ENCODE measurements at places on chromosomes 3 and 15.

DNA sequence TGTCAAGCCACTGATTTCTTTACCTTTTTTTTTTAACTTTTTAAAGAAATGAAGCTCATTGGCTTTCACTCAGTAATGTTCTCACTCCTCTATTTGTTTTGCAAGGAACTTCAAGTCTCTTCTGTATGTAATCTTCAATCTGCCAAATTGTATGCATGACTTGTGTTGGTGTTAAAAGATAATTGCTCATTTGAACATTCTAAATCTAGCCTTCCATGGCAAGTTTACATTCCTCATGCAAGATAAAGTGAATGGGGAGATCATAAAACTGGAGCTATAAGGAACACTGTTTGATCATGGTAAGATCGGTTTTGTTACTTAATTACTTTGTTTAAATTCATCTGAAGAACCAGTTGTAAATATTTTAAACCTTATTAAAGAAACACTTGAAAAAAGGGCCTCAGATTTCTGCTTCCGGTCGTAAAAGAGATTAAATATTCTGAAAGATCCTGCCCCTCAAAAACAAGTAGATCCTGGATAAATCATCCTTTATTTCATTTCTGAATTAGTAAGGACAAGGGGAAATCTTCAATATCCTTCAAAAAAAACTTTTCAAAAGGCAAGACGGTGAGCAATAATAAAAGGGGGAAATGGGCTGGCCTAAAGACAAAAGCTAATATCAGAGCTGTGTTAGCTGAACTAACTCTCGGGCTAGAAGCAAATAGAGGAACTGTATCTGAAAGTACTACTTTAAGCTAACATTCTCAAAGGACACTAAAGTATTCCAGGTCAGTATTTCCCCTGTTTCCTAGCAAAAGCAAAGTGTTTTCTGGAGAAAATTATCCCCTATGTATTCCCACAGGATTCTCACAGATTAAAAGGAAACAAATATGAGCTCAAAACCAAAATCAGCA is 107.0 kb upstream of the ATP11B start:
- DNase-seq = no peak

GRCh38 chr15:45417303-45417950 is 39.1 kb upstream of the GATM start:
- no peak for DNase-seq

DNA sequence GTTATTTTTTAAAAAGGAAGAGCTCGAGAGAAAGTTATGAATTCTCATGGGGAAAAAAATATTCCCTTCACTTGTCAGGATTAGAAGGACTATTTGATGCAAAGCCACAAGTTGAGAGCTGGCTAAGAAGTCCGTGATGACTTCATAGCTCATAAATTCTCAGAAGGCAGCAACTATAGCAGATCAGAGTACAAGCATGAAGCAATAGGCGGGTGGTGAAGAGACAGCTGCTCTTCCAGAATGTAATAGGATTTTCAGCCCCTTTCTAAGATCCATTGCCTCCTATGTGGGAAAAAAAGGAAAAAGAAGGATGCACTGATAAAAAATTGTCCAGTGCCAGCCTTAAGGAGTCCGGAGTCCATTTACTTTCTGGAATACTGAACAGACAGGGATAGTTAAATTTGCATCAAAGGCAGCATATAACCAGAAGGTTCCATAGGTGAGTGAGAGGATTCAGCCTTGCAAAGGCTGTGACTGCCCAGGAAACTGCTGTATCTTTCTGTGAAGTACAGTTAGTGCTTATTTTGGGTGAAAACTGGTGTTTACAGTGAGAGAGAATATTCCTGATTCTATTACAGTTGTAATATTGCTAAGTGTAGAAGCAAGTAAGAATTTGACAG is 929.5 kb upstream of the ALCAM start:
- no peak for DNase-seq

- no peak for DNase-seq
These were observed 2.6 kb downstream of the LIPC start for GRCh38 chr15:58434334-58434875.

DNA sequence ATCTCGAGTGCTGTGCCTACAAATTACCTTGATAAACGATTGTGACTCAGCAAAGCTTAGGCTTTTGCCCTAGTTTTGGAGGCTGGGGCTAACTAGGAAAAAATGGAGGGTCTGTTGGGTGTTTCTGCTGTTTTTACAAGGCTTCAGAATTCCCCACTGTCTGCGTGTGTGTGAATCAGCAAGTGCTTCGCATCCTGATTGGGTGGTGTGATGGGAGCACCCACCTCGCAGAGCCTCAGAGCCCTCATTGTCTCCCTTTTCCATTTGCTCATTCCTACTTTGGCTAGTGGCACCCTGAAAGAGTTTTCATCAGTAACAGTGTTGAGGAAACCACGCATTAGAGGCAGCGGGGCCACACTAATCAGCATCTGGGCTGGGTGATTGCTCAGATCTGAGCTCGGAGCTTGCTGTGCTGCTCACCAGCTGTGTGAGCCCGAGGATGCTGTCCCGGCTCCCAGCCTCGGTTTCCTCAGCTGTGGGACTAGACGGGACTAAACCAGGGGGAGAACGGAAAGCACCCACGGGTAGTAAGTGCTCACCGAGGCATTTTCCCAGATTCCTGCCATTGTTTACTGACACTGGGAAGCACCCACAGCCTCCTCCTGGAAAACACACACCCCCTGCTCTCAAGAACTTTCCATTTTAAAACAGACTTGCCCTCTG is 40.6 kb downstream of the GOLGA8S start:
- DNase-seq = no peak

GRCh38 chr3:114896978-114897377 is 250.1 kb downstream of the ZBTB20 start:
- no peak for DNase-seq

- no peak for DNase-seq
These were observed 321.4 kb upstream of the GBE1 start for GRCh38 chr3:82082796-82083195.

DNA sequence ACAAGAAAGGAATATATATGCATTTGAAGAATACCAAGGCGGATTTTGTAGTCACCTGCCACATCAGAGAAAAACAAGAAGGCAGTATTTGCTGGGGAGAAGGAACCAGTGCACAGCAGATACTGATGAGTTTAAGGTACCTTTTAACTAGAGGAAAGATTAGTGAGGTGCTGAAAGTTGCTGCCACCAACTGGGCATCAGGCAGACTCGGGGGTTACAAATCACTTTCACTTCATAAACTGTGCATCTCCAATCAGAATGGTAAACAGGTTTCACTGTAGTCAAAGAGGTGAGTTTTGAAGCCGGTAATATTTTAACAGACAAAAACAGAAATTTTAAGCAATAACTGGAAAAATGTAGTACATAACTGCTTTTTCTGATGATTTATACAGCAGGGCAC is 4.1 kb downstream of the FBN1 start:
- no peak for DNase-seq

GRCh38 chr15:51077221-51078153 is 17.2 kb downstream of the TNFAIP8L3 start:
- peak; percentile 13 for DNase-seq

DNA sequence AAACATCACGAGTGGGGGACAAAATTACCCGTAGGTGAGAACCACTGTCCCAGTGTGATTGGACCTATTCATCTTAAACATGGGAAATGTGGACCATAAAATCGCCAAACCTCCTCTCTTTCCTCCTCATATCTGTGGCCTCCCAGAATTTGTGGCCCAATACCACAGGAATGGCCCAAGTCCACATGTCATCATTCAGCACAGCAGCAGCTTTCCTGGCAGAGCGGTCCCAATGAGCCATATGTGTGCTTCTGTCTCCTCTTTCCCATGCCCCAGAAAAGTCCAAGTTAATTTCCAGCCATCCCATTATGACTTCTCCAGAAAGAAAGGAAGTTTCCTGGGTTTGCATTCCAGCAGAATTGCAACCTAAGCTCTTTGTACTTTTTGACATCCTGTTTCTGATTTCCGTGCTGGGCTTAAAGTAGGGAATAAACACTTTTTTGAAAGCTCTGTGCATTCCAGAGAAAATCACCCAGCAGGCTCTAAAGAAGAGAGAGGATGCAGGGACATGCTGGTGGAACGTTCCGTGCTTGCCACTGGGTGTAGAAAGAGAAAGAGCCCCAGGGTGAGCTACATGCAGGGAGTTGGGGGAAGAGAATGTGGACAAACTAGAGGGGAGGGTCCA is 259.4 kb upstream of the PROK2 start:
- DNase-seq = no peak

DNA sequence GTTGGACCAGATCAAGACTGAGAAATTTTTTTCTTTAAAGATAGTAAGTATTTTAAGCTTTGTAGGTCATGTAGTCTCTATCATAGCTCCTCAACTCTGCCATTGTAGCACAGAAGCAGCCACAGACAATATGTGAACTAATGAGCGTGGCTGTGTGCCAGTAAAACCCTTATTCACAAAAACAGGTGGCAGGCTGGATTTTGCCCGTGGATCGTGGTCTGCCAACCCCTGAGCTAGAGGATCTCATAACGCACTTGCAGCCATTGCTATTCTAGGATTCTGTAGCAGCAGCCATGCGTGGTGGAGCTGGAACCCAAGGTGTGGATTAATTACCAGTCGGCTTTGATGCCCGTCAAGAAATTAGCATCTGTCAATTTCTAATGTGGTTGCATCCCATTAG is 68.7 kb upstream of the PLXNA1 start:
- no peak for DNase-seq

DNA sequence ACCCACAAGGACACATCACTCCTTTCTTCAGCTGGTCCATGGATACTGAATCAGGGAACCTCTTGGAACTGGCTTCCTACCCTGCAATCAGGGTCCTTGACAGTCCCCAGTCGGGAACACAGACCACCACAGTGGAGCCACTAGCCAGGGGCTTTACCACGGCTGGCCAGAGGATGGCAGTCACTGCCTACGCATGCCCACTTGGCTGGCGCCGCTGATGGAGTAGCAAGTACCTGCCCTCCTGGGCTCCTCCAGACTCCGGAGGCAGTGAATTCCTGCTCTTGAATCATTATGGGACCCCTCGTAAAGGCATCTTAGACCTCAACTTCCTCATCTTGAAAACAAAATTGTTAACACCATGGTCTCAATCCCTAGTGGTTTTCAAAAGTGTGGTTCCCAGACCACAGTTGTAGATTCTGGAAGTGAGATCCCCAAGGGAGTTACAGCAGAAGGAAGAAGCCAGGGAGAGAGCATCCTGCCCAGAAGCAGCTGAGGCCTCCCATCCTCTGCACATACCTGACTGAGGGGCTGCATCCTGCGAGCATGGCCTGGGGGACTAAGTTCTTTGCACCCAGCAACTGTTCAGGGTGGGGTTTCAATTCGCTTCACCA is 9.1 kb upstream of the SKIC8 start:
- DNase-seq = peak; percentile 8

DNA sequence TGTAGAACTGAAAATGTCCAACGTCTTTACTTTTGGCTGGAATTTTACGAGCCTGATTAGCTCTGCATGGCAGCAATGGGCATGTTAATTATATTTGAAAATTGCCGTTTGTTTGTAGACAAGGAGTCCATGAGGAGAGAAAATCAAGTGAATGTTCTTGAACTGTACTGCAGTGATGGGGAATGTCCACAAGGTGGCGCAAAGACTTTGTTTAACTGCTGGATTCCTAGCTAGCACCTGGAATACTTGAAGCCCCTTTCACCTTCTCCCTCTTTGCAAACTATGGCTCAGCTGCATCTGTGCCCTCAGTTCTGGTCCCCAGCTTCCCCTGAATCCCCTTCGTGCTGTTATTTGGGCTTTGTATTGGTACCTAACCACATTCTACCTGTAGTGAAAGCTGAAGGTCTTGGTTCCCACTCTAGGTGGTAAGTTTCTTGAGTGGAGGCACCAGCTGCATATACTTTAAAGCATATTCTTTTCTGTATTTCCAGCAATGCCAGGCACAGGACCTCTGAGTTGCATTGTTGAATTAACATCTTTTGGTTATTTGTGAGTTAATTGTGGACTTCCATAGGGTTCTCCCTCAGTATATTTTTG is 25.3 kb downstream of the EXOG start:
- peak; percentile 15 for DNase-seq

DNA sequence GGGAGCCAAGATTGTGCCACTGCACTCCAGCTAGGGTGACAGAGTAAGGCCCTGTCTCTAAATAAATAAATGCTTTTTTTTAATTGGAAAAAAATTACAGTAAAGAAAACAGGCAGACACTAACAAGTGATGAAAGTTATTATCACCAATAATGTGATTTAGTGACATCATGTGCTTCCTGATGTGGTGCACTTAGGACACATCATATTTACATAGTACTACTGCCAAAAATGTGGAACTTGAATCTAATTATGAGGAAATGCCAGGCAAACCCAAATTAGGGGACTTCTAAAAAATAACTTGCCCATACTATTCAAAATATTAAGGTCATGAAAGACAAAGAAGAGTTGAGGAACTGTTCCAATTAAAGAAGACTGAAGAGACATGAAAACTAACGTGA is 30.8 kb downstream of the MAP4 start:
- no peak for DNase-seq

DNA sequence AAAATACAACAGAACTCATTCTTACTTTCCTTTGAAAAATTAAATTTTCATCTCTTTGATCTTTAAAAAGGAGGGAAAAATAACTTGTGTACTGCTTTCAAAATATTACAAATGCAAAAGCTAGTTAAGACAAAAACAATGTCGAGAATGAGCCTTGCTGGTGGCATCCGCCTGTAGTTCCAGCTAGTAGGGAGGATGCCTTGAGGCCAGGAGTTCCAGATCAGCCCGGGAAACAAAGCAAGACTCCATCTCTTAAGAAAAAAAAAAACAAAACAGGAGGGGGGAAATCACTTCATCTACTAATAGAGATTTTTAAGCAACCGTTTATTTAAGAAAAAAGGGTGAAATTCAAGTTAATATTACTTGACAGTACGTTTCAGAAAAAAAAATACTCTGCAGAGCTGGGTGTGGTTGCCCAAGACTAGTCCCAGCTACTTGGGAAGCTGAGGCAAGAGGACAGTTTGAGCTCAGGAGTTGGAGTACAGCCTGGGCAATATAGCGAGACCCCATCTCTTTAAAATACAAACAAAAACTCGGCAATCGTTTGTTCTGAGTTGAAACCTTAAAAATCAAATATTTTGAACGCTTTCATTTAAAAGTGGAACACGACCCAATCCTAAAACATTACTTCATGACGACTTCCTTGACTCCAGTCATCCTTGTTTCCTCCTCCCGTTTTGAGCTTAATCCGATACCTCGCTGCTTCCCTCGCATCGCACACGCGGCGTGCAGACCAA is 1.2 kb downstream of the KPNA1 start:
- DNase-seq = no peak

Data from stimulated activated CD8-positive, alpha-beta memory T cell treated with anti-CD3 and anti-CD28 coated beads, Interleukin-15, amount 100 ng/mL, for 24 hours (primary cell).